Left renal pelvis (tissue), 4 donors: ENCODE measurements at places on chromosomes 5 and 9.

DNA sequence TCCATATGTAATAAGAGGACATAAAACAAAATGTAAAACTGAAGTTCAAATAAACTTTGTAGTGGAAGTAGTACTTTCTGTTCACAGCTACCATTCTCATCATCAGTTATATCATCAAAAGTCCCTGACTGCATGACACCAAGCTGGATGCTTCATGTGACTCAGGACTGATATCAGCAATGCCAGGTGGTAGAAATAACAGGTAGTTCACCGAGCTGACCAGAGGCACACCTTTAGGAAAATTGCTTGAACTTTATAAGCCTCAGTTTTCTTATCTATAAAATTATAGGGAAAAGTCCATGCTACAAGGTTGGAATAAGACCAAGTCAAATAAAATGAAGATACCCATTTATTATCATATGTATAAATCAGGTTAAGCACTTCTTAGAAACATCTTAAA is 124.9 kb upstream of the PTGER4 start:
- no peak for DNase-seq

- no peak for DNase-seq
Observed at GRCh38 chr5:67182301-67182790, 14.3 kb downstream of the CD180 start.

GRCh38 chr5:168014433-168015123 is 276.9 kb upstream of the WWC1 start:
- no peak for DNase-seq

GRCh38 chr9:78549711-78550110 is 252.8 kb downstream of the PSAT1 start:
- DNase-seq, result no peak
